ENCODE measurements at places on chromosomes 7 and 10.

DNA sequence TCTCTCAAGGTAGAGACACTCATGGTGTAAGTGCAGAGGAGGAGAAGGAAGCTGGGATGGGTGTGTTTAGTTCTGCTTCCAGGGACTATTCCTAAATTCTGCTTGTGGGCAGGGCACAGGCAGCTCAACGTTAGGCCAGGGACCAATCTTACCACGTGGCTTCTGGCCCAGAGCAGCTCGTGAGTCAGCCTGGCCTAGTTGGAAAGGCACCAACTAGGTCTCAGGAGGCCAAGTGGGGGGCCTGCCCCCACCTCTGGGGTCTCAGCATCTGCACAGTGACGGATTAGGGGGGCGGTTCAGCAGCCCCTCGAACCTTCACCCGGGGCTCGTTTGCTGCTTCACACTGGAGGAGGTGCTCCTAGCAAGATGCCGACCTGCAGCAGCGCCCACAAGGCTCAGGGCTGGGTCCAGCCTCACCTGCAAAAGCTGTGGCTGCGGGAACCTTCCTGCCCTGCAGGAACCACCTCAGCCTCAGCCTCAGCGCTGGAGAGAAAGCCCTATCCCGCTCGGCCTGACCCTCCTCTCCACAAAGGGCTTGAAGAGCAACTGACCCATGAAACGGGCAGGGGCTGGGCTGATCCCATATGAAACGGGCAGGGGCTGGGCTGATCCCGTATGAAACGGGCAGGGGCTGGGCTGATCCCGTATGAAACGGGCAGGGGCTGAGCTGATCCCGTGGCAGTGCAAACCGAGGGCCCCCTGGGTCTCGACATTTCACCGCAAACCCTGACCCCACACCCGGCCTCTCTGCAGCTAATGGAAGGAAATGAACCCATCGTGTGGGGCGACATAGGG, 447.4 kb downstream of the DNAJB6 start:
- DNase-seq = no peak

- no peak for DNase-seq
Measured at GRCh38 chr10:14837003-14837756, 657 bp downstream of the CDNF start.

DNA sequence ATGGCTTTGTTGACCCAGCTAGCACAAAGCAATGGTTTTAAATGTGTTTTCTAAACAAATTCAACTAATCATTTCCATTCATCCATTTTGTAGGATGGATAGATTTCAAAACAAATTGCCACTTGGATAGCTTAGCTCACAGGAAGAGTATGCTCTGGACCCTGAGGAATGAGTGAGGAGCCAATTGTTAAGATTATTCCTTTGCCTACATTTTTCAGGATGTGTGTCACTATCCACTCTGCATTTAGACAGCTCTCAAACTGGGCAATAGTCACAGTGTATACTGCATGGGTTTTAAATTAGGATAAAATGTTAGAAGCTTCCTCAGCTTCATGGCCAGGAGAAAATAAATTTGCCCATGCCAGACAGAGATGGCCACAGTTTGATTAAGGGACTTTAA, 605.6 kb upstream of the TEX47 start:
- DNase-seq = no peak

DNA sequence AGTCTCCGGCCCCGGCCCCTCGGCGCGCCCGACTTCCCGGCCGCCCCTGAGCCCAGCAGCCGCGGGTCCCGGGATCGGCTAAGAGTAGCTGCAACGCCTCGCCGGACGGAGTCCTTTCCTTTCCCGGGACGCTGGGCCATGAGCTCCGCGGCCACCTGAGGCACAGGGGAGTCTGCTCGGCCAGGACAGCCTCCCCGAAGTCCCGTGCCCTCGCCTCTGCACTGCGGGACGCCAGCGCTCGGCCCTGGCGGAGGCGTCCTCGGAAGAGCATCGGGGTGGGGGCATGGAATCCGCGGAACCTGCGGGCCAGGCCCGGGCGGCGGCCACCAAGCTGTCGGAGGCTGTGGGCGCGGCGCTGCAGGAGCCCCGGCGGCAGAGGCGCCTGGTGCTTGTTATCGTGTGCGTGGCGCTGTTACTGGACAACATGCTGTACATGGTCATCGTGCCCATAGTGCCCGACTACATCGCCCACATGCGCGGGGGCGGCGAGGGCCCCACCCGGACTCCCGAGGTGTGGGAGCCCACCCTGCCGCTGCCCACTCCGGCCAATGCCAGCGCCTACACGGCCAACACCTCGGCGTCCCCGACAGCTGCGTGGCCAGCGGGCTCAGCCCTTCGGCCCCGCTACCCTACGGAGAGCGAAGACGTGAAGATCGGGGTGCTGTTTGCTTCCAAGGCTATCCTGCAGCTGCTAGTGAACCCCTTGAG, 502 bp downstream of the SLC18A3 start:
- no peak for DNase-seq

DNA sequence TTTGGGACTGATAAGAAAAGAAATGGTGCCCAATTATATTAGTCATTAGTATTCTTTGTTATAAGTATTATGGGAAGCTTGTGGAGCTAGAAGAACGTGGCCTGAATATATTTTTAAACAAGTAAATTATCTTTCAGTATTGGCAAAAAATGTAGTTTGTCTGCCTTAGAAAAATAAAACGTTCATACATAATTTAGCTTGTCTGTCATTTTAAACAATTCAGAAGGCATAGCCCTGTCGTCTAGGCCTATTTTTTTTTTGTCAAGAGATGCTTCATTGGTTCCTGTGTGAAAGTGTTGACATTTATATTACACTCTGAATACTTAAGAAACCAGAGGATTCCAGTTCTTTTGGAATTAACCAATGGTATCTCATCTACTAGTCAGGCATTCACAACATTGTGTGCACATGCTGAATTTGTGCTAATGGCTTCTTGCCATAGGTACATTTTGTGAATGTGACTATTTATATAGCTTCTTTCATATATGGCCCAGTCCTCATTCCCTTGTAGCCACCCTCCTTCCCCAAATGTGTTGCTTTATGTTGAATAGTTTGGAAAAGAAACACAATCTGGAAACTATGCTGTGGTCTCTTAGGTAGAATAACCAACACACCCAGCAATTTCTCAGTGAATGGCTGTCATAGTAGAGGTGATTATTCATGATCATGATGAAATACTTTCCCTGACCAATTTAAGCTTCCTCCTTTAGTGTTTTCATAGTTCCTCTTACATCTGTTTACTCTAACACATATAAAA, 435.8 kb downstream of the EXOC4 start:
- DNase-seq = peak; percentile 76

GRCh38 chr10:15321431-15322341, 49.4 kb downstream of the FAM171A1 start:
- DNase-seq = peak; percentile 70

DNA sequence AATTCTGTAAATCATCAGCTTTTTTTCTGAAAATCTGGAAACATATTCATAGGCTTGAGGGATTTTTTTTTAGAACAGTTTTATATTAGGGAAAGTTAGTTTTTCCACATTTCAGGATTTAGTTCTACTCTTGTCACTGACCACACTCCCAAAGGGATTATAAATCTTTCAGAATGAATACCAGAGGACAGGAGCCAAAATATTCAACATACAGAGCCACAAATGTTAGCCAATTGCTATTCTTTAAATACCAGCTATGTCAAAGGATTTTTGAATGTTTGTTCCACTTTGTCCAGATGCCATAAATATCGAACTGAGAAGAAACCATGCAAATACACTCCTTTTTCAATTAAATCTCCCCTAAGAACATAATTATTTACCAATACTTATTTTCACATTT, 50.7 kb downstream of the ODAD2 start:
- peak; percentile 31 for DNase-seq

DNA sequence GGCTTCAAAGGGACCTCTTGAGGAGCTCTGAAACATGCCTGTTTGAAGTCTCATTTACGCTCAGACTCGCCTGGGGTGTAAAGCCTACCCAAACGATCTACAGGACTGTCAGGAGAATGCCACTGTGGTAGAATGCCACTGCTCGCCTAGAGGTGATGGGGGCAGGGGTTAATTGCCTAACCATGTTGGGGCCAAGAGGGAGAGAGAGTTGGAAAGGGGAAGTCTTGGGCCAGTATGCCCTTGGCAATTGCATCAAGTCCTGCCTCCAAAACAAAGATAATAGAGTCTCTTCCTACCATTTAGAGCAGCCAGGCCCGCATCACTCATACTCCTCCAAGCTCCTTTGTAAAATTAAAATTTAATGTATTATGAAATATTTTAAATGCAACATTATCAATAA, 25.2 kb downstream of the CDK1 start:
- DNase-seq = no peak

GRCh38 chr10:94125856-94126255, 132.1 kb downstream of the PLCE1 start:
- peak; percentile 94 for DNase-seq

- DNase-seq = no peak
Measured at GRCh38 chr7:127119517-127119916, 133.2 kb downstream of the GRM8 start.

DNA sequence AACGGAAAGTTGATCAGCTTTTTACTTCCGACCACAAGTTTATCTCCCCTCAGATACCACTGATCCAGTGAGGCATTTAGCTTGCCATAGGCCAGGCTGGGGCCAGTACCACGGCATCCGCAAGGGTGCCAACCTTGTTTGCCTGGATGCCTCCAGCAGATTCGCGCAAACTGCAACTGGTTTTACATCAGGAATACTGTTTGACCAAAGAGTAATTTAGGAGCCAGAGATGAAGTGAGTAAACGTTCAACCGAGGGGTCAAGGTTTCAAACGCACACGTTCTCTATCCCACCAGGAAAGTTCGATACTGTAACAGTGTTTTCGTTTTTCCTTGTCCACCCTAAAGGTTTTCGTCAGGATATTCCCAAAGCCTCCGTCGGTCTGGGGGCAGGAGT, 266 bp upstream of the MDFIC start:
- no peak for DNase-seq

GRCh38 chr10:71850021-71850742, 869 bp downstream of the PSAP start:
- no peak for DNase-seq

GRCh38 chr7:111855161-111855841, 293.0 kb upstream of the IMMP2L start:
- DNase-seq = peak; percentile 75

- peak; percentile 97 for DNase-seq
Measured at GRCh38 chr10:77104459-77104980, 533.1 kb downstream of the KCNMA1 start.

DNA sequence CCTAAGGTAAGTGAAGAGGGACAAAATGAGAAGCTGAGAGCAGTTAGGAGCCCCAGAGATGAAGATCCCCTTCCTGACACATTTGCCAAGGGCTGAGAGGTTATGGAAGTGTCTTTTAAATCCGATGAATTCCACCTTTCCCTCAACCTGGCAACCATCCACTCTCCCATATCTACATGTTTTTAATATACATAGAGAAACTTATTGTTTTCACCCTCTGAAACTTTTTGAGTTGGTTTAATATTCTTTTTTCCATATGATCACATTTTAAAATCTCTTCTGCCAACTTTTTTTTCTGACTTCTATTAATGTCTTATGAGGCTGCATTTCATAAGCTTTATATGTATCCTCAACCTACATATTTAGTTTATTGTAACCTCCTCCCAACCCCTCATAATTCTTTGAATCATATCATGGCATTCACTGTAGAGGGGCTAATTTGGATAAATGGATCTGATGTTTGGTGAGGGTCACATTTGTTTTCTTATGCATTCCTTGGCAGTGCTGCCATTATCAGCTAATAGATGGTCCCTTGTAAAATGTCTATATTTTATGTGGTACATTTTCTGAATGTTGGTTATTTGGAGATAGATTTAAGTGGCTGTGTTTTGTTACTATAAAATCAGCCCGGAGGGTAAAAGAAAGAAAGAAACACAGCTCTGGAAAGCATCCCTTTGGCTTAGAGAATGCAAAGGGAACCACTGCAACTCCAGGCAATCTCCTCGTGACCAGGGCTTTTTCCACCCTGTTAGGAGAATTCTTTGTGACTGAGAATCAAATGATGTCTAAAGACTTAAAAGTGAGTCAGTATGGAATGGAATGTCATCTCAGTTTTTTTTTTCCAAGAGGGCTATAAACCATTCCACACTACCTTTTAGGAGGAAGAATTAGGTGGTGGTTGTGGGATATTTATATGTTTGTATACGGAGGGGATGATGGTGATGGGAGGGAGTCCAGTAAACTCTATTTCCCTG, 334.4 kb downstream of the SUGCT start:
- DNase-seq = peak; percentile 98

DNA sequence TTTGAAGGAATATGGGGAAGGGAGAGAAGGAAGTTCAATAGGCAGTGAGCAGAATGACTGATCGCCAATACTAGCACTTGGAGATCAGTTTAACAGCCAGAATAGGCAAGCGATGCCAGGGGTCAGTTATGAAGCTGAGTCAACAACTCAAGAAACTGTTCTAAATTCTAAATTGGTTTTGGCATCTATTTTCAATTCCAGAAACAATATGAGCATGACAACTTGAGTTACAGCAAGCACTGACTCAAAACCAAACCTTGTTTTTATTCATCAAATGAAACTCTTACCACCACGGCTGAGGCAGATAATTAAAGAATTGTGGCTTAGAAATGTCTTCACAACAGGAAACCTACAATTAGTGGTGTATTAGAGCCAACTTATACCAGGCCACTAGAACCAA, 180.5 kb upstream of the ASAH2 start:
- DNase-seq = peak; percentile 60

GRCh38 chr10:19935176-19935575, 118.9 kb downstream of the PLXDC2 start:
- no peak for DNase-seq

DNA sequence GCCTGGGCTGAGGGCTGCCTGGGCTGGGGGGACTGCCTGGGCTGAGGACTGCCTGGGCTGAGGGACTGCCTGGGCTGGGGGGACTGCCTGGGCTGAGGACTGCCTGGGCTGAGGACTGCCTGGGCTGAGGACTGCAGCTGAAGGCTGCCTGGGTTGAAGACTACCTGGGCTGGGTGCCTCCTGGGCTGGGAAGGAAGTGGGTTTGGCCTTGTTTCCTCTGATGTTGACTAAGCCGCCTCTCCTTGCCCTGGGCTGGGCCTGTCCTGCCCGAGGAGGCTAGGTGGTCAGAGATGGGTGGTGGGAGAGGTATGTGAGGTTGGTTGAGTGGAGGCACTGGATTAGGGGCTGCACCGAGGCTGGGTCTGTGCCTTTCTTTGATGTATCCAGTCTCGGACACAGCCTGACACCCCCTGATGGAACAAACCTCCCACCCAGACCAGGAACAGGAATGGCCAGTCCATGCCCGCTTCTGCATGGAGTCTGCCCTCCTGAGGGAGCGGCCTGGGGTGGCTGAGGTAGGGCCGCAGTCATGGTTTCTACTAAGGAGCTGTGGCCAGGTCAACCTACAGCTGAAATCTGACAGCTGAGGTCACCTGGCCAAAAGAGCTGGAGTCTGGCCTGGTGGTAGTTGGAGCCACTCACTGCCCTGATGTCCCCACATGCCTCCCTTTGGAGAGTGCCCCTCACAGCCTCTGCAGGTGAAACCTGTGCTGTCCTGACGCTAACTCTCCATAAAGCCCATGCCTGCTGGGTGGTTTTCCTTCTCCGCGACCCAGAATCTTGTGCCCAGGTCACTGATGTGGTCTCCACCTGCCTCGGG, 22.3 kb downstream of the SCART1 start:
- no peak for DNase-seq

GRCh38 chr10:28738200-28738599, 60.9 kb downstream of the BAMBI start:
- no peak for DNase-seq

Data from EH (cell line).